ENCODE measurements at places on chromosomes 1 and 21.

- no peak for DNase-seq
These were observed 40.2 kb upstream of the FCER1A start for GRCh38 chr1:159261721-159262494.

GRCh38 chr1:33433509-33434362, 2.8 kb upstream of the PHC2 start:
- no peak for DNase-seq

DNA sequence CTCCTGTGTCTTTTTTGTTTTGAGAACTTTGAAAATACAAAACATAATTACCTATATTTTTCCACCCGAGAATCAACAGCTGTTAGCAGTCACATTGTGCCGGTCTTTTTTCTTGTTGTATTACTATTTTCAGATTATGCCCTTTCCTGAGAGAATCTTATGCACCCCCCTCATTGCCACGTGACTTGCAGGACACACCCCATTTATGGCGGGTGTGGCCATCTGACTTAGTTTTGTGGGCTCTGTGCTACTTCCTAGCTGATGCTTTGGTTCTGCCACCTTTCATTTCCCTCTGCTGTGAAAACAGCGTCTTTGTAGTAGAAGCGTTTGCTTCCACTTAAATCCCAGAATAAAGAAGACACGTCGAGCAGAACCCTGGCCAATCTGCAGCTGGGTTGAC, 82.8 kb upstream of the SOX13 start:
- DNase-seq: no peak

DNA sequence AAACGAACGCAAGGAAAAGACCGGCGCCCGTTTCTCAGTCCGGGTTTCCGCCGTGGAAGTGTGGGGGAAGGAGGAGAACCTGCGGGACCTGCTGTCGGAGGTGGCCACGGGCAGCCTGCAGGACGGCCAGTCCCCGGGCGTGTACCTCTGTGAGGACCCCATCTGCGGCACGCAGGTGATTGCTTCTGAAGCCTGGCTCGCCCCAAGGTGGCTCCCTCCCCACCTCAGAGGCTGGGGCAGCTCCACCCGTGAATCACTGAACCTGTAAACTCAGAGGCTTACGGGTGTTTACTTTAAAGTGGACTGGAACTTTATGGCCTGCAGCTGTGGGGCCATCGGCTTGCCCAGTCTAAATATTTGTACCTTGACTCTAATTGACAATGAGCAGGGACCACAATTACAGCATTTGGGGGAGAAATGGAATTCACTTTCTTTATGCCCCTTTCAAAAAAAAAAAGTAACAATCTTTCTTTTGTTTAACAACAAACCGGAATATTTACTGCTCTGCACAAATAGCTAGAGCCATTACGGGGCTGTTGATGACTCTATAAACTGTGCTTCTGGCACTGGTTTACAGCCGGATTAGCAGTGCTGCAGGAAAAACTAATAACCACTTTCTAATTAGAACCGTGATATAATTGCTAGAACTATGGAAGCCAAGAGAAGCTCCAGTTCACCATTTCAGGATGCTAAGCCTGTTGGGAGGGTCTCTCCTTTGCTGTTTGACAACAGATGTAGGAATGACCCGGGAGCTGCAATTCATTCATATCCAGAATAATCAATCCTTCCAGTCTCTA, 454.8 kb downstream of the KIF26B start:
- DNase-seq: no peak

- DNase-seq: no peak
These were observed 1.1 kb downstream of the CKS1B start for GRCh38 chr1:154975409-154976059.

GRCh38 chr1:224180783-224181452, 2.1 kb upstream of the DEGS1 start:
- DNase-seq: no peak

DNA sequence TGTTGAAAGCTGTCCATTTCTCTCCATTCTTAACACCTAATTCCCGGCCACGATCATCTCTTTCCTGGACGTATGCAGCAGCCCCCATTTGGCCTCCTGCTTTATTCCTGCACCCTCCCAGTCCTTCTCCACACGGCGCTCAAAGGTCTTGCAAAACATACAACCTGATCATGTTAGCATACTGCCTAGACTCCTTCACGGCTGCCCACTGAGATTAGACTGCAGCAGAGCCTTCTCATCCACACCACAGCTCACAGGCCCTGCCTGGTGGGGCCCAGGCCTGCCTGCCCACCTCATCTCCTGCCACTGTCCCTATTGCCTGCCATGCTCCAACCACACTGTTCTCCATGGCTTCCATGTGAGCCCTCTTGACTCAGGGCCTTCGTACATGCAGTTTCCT, 2.7 kb downstream of the GOLT1A start:
- no peak for DNase-seq

DNA sequence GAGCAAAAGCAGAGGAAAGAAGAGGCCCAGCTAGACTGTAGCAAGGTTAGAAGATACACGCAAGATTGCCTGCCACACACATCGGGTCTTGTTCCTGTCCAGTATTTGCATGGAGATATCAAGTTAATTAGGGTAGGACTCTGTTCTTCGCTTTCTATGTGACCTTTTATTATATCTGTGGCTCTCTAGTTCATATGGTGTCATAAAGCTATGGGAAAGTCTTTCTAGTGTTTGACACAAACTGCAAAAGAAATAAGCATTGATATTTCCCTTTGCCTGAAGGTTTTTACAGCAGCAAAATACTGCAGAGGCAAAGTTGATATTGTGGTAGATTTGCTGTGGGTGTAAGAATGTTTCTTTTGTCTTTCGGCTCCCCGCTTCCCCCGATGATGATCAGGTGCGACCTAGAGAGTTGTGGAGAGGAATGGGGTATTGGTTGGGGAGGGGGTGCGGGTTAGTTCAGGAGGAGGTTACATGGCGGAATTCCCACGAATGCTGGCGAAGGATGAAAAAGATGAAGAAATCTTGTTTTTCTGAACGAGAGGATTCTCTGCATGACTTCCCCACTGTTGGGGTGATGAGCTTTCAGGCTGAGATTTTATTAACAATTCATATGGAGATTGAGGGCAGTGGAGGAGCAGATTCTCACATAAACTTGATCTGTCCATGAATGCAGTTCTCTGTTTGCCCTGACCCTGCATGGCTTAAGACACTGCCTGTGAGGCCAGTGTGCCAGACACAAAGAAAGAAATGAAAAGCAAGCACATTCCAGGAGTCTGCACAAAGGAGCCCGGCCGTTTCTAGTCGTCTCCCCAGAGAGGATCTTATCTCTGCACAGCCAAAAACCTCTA, 550.2 kb downstream of the USP25 start:
- no peak for DNase-seq

DNA sequence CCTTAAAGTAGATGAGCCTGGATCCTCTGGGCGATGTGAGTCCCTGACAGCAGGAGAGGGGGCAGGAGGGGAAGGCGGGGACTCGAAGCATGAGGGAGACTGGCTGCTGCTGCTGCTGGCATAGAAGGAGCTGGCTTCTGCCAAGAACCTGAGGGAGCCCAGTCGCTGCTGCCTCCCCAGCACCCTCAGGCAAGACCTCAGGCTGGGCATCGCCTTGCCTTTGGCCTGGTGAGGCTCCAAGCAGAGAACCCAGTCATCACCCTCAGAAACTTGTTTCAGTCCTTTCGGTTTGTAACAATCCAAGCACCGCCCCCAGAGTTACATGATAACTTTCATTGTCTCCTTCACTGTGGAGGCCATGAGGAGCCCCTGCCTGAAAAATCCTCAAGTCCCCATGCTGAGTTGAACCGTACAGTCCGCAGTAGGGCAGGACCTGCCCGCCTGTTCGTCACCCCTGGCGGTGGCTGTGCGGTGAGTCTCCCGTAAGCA, 38.8 kb downstream of the POFUT2 start:
- DNase-seq: no peak

DNA sequence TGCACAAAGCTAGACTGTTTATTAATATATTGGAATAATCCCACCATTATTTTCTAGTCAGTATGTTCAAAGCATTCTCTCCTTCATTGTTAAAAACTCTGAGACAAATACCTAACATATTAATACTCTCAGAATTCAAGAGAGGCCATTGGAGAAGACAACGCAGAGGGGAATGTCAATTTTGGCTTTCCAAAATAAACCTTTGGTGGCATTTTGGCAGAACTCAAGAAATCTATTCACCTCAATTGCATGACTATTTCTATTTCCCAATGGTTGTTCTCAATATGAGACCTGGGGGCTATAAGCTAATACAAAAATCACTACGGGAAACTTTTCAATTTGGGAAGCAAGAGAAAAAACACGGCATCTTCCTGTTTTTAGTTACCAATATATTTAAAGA, 58.5 kb downstream of the RUSC1 start:
- no peak for DNase-seq
